ENCODE measurements at places on chromosomes 4 and X.

DNA sequence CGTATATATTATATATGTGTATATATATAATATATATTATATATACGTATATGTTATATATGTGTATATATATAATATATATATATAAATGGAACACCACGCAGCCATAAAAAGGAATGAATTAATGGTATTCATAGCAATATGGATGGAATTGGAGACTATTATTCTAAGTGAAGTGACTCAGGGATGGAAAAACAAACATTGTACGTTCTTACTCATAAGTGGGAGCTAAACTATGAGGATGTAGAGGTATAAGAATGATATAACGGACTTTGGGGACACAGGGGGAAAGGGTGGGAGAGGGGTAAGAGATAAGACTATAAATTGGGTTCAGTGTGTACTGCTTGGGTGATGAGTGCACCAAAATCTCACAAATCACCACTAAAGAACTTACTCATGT is 1388.9 kb downstream of the C4orf33 start:
- no peak for DNase-seq

DNA sequence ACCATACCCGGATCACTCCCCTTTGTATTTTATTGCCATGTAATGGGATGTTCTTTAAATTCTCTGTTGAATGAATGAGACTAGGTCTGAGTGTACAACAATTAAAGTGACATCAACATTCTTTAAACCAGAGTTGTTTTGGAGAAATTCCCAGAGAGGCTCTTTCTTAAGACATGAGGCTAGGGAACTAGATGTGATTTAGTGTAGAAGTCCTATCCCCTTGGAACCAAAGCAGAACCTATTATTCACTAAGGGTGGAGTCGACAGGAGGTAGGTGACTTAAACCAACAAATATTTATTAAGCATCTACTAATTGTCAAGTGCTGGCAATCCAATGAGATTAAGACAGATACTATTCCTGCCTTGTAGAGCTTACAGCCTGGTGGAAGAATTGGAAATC is 1.7 kb downstream of the EIF1AX start:
- DNase-seq, result no peak

GRCh38 chr4:4791299-4792111 is 68.0 kb upstream of the MSX1 start:
- no peak for DNase-seq

DNA sequence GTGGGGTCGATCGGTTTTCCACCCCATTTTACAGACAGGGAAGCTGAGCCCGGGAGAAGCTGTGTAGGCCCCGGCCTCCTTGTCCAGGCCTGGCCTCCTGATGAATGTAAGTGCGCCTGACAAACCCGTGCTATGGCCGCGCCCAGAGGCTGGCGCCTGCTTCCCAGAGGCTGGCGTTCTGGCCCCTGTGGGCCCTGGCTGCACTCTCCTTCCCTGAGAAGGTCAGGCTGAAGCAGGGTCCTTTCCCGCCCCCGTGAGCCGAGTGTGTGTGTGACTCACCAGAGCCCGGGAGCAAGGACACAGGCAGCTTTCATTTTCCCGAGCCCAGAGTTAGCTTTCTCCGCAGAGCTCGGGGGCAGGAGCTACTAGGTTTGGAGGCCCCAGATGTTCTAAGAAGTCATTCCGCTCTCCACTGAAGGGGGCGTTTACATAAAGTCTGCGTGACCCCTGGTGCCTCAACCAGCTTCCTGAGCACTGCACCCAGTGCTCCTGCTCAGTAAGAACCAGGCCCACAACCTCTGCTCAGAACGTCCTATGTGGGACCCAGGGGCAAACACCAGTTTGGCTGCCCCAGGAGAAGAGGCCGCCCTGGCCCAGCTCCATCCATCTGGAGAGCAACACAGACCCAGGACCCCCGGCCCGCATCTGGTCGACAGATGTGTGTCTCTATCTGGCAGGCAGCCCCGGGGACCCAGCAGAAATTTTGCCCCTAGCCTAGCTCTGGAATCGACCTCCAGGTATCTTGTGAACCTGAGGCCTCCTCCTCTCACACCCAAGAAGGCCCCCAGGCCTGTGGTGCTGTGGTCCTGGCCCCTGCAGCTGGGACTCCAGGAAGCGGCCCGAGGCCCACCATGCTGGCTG is 13.6 kb downstream of the UVSSA start:
- no peak for DNase-seq

Data from Jurkat, Clone E6-1 (cell line).